GM06990 (cell line): ENCODE measurements at places on chromosomes 3 and 15.
A peak's percentile ranks its signal among the peaks of the same experiment; 100 is the strongest.

GRCh38 chr15:94240480-94240879 is 9.1 kb downstream of the MCTP2 start:
- no peak for DNase-seq

DNA sequence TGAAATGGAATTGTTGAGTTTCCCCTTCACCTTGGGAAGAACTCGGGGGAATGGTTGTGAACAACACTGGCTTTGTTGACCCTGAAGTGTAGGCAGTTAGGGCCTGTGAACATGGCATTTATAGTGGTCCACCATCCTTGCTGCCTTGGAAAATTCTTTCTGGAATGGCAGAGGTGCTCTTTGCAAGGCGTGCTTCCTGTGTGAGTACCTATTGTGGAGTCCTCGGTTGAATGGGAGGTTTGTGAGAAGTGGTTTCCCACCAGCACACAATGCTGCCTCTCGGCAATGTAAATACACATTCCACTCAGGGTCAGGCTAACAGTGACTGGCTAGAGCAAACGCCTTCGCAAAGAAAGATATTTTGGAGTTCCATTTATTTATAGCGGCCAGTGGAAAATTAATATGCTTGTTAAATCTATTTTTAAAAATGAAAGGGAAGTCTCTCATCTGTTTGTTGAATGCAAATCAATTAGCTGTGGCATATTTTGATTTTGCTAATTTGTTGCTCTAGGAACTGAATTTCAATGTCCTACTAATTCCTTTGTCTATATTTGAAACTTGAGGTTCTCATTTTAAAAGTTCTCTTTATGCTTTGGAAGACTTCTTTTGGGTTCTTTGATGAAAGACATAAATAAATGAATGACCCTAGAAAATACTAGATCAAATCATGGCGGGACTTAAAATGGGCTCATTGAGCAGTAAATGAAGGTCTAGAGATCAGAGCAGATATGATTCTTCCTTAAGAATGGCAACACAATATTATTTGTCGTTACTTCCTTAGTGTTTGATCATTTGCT is 59.5 kb downstream of the FNDC3B start:
- DNase-seq = no peak

- DNase-seq = no peak
Measured at GRCh38 chr15:62497356-62497755, 332.3 kb upstream of the C2CD4B start.

DNA sequence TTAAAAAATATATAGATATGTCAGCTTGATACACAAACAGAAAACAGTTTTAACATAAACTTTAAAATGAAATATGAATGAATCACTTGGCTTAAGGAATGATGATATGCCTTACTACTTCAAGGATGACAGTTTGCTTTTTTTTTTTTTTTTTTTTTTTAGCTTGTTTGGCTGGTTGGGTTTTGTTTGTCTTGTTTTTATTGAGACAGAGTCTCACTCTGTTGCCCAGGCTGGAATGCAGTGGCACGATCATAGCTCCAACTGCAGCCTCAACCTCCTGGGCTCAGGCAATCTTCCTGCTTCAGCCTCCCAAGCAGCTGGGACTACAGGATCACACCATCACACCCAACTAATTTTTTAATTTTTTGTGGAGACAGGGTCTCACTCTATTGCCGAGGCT is 14.5 kb downstream of the LRRC2 start:
- no peak for DNase-seq

GRCh38 chr3:23165571-23165970 is 37.6 kb upstream of the UBE2E2 start:
- no peak for DNase-seq

DNA sequence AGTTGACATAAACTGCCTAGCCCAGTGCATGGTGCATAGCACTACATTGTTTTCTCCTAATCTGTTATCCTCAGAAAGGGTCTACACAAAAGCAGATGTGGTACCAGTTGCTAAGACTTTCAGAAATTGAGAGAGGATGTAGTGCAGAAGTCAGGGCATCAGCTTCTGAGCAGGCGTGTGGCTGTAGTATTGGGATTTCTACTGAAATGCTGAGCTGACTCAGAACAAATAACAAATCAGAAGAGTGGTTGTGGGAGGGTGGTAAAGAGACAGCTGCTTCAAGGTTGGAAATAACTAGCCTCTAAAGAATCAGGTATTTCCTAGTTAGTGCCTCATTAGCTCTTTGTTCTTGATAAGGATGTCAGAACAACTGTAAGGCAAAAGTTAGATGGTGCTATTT is 161.3 kb downstream of the AKAP13 start:
- peak; percentile 31 for DNase-seq

DNA sequence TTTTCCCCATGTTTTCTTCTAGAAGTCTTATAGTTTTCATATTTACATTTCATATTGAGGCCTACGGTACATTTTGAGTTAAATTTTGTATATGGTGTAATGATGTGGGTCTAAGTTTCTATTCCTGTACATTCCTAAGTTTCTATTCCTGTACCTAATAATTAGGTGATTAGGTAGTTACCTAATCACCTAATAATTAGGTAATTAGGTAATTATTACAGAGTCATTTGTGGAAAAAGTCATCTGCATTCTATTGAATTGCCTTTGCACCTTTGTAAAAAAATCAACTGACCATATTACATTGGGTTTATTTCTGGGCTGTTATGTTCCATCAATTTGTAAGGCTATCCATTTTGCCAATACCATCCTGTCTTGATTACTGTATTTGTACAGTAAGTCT is 37.1 kb downstream of the MAP4 start:
- no peak for DNase-seq

- no peak for DNase-seq
Measured at GRCh38 chr3:150898046-150898754, 7.0 kb downstream of the MINDY4B start.

GRCh38 chr3:157238457-157238856 is 78.5 kb upstream of the CCNL1 start:
- no peak for DNase-seq

GRCh38 chr15:66765478-66766281 is 63.6 kb downstream of the SMAD6 start:
- no peak for DNase-seq

GRCh38 chr3:32316319-32316718 is 75.3 kb upstream of the CMTM7 start:
- no peak for DNase-seq

GRCh38 chr15:77083381-77084160 is 12.7 kb upstream of the TSPAN3 start:
- peak; percentile 86 for DNase-seq

DNA sequence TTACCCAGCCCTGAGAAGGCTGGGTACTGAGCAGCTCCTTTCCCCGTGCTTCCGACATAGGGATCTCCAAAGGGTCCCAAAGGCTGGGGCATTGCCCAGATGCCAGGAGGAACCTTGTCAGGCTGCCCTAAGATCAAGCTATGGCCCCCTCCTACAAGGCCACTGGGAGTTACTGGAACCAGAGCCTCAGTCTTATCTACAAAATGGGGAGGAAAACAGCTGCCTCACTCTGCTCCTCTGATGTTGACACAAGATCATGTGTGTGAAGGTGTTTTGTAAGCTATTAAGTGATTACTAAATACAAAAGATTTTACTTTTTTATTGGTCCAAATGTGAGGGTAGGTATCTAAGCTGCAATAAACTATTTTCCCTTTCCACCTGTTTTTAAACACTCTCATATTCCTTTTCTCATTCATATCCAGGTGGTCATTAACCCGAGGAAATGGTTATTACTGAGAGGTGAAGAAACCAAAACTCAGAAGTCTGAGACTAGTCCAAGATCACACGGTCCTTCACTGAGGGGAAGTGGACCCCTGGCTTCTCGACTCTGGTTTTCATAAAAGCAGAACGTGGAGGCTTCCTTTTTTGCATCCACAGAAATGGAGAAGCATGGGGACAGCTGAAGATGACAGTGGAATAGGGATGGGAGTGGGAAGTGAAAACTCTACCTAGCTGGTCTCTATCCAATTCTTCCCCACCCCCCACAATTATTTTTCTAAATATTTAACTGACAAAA is 1.7 kb downstream of the ARPIN start:
- DNase-seq = no peak

DNA sequence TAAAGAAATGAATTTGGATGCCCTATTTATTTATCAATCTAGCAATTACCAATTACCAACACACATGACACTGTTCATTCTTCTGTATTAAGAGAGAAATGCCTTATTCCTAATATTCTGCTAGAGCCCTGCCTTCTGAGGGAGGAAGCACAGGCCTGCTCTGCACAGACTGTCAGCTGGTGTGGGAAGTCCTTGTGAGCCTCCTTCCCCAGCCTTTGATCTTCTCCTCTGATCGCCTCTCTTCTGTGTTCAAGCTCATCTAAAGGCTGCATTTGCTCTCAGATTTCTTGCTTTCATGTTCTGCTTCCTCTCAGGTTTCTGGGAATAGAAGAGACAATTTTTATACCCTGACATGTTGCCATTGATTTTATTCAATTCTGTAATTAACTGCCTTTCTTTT is 290.6 kb upstream of the UMPS start:
- DNase-seq = no peak

DNA sequence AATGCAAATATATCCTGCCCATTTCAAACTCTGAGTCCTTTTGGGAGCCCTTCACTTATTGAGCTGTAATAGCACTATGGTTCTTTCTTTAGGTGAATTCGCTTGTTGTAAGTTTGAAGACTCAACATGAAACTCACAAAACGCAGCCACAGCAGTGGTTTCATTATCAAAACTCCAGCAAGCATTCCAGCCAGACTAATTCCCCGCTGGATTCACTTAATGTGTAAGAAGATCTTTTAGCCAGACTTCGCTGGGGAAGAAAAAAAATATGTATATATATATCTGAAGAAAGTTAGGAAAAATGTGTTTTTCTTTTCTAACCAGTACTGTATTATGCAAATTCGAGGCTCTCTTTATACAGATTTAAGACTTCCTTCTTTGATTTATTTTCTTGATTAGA is 241.1 kb downstream of the WNT5A start:
- DNase-seq = no peak

- no peak for DNase-seq
Measured at GRCh38 chr15:58355973-58356372, 75.8 kb upstream of the LIPC start.

- DNase-seq = no peak
Measured at GRCh38 chr3:63611382-63611781, 41.1 kb upstream of the SNTN start.

GRCh38 chr3:15327941-15328340 is 4.4 kb downstream of the SH3BP5 start:
- DNase-seq = peak; percentile 77

- DNase-seq = no peak
Measured at GRCh38 chr15:100229181-100230163, 112.3 kb downstream of the ADAMTS17 start.

GRCh38 chr3:170033489-170033888 is 4.3 kb upstream of the GPR160 start:
- DNase-seq = no peak

GRCh38 chr15:25989327-25989726 is 126.2 kb upstream of the ATP10A start:
- DNase-seq = no peak

DNA sequence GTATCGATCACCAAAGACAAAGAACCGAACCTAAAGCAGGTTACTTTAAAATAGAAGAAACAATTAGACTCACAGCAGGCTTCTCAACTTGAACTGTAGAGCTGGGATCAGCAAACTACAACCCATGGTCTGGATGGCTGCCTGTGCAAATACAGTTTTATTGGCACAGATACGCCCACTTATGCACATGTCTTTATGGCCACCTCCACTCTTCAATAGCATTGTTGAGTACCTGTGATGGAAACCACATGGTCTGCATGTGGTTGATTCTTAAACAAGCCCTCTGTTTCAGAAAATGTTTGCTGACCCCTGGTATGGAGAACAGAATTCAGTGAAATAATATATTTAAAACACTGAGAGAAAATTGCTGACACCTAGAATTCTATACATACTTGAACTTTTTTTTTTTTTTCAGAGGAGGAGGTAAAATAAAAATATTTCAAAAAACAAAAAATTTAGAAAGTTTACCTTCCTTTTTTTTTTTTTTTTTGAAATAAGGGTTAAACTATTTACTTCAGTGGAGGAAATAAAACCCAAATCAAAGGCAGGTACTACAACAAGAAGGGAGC is 263.8 kb upstream of the ATP10A start:
- DNase-seq = no peak

- DNase-seq = no peak
Measured at GRCh38 chr15:64985366-64986033, 4.2 kb downstream of the SPG21 start.

DNA sequence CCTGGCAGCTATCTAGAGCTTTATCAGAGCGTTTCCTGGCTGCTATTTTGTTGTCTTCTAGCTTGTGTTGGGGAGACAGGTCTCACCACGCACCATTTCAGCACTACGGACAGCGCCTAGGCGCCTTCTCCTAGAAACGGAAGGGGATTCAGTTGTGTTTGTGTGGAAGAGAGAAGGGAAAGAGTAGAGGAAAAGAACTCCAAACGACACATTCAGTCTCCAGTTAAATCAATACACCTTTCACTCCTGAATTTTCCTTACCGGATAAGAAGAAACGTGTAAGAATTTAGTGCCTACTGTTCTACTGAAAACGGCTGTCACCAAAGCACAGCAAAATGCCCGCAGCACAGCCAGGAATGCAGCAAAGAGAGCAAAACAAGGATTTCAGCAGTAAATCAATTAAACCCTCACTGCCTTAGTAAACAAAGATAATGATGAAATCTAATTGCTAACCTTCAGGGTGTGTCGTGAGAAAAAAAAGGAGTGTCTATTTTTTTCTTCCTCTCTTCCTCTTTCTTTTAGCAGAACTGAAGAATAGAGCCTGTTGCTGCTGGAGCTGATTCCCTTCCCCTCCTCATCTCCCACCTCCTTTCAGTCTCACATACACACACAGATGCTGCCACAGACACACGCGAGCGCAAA is 412 bp upstream of the CTXN2 start:
- DNase-seq = no peak

DNA sequence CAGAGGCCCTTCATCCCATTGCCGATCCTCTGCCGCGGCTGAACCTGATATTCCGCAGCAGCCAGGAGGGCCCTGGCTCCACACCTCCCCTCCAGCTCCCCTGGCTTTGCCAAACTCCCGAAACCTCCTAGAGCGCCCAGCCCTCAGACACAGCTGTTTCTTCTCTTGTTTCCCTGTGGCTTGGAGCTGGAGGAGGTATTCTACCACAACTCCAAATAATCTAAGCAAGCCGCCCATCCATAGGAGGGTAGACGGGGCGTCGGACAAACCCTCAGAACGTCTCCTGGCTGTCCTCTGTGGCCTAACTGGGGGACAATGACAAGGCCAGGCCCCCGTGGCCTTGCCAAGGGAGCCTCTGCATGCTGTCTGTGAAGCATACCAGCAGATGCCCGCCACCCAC is 10.4 kb downstream of the PLA2G4D start:
- no peak for DNase-seq

- DNase-seq = no peak
Measured at GRCh38 chr15:65175511-65175910, 9.6 kb downstream of the CLPX start.

DNA sequence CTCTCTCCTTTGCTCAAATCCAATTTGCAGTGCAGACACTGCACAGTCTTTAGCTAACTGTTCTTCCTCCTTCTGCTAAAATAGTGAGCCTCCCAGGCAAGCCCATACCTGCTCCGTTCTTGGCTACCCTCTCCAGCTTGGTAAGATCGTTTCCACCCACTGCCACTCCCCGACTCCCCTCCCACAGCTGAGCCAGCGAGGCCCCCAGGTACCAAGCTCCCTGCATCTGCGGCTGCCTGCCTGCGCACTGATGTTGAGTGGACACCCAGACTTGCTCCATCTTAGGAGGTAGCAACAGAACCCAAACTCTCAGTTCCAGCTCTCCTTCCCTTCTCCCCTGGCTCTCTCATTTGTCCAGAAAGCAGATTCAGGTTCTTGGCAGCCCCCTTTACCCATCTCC is 7.9 kb upstream of the TNK2 start:
- DNase-seq = no peak

- no peak for DNase-seq
Measured at GRCh38 chr3:126442094-126442855, 33.4 kb downstream of the ZXDC start.

GRCh38 chr3:13064964-13065363 is 8.3 kb downstream of the IQSEC1 start:
- DNase-seq = no peak
